ENCODE measurements at places on chromosomes 3 and 15.
A peak's percentile ranks its signal among the peaks of the same experiment; 100 is the strongest.

- DNase-seq = no peak
Observed at GRCh38 chr15:35674873-35675781, 129.2 kb upstream of the DPH6 start.

- no peak for DNase-seq
Observed at GRCh38 chr3:47715928-47716327, 65.8 kb downstream of the SMARCC1 start.

DNA sequence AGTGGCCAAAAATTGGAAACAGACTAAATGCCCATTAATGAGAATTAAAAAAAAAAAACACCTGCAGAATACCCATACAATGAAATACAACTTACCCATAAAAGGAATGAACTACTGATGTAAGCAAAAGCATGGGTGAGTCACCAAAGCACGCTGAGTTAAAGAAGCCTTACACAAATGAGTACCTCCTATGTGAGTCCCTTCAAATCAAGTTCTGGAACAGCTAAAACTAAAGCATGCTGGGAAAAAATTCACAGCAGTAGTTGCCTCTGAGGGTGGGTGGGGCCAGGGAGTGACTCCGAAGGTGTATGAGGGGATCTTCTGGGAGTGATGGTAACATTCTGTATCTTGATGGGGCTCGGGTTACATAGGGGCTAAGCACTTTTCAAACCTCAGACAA lies 11.4 kb downstream of the MYO5C start:
- no peak for DNase-seq

DNA sequence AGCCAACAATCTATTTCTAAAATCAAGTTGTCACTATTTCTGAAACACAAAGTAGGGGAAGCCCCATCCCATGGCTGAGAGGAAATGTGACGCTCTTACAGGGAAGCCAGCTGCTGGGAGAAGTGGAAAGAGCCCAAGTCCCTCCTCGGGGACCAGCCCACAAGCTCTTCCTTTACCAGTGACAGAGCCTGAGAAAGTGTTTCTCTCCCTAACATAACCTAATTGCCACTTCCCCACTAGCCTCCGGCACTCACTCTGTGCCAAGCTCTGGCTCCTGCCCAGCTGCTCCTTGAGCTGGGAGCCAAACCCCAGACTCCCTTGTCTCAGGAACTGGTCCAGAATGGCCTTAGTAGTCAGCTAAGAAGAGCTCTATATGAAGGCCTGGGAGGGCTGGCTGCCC lies 42.9 kb downstream of the TNFAIP8L3 start:
- no peak for DNase-seq

GRCh38 chr15:62360332-62361097 lies 195.4 kb upstream of the C2CD4B start:
- DNase-seq = no peak

DNA sequence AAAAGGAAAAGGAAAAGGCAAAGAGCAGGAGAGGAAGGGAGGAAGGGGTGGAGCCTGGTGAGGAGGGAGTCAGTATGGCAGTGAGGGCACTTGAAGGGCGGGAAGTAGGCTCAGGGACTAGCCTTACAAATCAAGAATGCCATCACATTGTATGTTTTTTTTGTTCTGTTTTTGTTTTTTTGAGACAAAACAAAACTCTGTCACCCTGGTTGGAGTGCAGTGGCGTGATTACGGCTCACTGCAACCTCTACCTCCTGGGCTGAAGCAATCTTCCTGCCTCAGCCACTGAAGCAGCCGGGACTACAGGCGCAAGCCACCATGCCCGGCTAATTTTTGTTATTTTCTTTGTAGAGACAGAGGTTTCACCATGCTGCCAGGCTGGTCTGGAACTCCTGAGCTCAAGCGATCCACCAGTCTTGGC lies 10.5 kb upstream of the PIK3CB start:
- no peak for DNase-seq

DNA sequence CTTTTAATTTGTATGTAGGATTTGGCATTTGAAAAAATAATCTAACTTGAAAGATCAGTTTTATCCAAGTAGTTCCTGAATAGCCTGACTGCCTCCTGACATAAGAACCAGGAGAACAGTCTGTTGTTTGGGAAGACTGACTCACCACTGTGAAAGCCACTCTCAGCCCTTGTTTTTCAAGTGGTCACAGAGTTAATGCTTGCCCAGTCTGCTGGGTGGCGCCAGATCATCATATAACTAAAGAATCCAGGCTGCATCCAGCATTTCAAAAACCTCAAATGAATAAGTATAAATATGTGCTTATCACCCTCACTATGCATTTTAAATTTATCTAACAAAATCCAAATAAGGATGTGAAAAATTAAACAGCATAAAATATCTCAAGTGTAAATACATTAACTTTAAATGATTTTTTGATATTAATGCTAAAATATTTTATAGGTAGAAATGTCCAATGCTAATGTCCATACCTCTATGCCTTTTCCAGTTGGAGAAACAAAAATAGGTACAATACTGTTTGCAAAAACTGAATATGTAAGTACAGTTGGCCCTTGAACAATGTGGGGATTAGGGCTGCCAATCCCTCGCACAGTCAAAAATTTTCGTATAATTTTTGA lies 26.9 kb upstream of the ZBBX start:
- DNase-seq = no peak

DNA sequence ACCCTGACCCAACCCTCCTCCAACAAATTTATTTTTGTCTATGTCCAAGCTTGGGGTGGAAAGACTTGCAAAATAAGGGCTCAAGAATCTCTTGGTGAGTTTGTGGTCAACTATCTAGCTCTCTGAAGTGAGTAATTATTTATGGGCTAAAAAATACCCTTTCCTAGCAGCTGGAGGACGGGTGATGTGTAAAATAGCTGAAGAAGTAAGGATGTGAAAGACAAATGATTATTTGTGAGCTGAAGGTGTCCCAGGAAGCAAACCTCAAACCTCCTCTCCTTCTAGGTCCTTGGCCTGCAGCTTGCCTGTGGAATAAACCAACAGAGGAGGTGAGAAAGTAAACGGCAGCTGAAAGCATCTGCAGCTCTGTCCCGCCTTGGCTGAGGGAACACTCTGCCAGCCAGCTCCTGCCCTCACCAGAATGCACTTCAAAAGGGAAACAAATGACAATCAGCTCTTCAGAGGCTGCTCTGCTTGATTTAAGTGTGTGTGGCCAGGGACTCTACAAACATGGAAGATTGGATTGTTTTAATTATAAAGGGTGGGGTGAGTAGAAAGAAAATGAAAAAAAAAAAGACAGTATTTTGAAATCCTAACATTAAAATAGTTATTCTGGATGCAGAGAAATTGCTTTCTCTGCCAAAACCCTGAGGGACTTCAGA lies 60.3 kb downstream of the TM4SF4 start:
- no peak for DNase-seq

DNA sequence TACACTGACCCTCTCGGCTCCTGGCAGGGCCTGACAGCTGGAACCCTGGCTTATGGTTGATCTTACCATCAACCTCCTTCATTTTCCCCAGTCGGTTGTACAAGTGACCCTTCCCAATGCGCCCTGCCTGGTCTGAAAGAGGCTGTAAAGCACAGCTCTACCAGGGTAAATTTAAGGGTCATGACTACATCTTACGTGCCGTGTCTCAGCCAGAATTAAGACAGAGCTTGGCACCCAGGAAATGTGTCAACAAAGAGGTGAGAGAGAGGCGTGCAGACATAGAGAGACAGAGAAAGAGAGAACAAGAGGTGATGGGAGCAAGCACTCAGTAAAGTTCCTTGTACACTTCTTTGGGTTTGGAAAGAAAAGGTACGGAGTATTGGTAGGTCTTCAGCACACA lies 28.8 kb downstream of the HOMER2 start:
- DNase-seq = no peak

DNA sequence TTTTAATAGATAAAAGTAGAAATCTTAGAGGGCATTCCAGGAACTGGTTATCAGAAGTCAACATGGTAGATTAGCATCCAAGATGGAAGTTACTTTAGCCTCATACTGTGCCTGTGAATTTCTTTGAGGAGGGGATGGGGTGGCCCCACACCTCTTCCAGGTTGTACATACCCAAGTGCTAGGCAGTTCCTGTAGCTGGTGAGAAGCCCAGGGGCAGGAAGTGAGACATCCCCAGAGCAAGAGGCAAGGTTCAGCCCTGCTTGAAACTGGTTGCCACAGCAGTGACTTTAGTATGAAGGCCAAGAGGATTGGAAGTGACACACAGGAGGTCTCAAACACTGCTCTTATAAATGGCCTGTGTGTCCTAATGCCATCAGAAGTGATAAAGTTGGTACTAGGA lies 11.9 kb downstream of the GTPBP8 start:
- peak; percentile 33 for DNase-seq

DNA sequence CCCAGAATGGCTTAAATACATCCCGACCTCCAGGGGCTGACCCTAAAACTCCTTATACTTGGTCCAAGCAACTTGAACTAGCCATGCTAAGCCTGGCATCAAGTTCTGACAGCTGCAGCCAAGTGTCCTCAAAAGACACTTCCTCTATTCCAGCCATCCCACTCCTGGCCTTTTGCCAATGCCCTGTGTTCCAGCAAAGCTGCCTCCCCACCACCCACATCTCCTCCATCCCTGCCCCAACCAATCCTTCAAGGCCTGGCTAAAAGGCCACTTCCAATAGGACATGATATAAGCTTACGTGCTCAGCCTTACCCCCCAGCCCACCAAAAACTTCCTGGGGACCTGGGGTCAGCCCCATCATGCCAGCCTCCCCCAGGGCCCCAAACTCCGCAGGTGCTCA lies 40.9 kb downstream of the SEMA3G start:
- no peak for DNase-seq

GRCh38 chr3:48934333-48934991 lies 15.8 kb downstream of the ARIH2 start:
- no peak for DNase-seq

DNA sequence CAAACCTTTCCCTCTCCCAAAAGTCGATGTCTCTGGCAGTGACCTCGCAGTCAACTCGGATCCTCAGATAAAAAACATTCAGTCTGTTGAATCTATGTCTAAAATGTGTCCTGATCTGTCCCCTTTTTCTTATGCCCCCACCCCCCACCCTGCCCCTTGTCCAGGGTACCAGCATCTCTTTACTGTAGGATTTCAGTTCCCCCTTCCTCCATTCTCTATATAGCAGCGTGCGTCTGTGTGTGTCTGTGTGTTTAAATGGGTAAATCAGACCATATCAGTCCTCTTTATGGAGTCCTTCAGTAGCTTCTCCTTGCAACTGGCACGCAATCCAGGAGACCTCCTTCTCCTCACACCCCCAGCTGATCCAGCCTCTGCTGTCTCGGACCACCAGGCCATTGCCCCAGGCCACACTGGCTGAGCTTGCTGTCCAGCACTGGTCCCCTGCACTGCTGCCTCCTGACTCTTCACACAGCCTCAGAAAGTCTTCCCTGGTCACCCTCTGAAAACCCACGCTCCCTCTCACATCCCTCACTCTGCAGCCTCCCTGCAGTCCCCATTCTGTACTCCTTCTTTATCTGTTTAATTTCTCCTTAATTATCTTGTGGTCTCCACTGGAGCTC lies 1.5 kb downstream of the LRRK1 start:
- DNase-seq = no peak

DNA sequence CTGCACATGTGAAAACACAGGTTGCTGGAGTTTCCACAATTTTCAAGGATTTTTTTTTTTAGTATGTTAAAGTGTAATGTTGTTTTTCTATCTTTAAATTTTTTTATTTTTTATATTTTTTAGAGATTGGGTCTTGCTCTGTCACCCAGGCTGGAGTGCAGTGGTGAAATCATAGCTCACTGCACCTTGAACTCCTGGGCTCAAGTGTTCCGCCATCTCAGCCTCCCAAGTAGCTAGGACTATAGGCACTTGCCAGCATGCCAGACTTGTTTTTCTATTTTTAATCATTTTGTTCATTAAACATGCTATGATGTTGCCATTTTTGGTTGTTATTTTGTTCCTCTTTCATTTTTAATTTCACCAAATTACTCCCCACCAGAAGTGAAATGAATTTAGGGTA lies 16.7 kb upstream of the THUMPD3 start:
- DNase-seq = no peak

- DNase-seq = no peak
Observed at GRCh38 chr3:12743583-12743982, 15.5 kb downstream of the TMEM40 start.

DNA sequence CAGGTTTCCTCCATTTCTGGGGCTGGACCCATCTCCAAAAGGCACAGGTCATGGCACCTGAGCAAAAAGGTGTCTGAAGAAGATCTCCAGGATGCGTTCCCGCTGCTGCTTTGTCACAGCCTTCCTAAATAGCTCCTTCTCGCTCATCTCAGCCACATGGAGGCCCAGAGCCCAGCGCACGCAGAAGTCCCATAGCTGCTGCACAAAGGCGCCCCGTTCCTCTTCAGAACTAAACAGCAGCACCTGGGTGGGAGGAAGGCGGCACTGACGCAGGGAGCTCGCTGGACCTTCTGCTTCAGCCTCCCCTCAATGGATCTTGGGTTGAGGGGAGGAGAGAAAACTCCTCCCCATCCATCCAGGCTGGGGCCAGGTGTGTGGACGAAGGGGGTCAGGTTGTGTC lies 8.4 kb downstream of the DUOX2 start:
- DNase-seq = no peak
